ENCODE measurements at places on chromosomes 7 and 10.

DNA sequence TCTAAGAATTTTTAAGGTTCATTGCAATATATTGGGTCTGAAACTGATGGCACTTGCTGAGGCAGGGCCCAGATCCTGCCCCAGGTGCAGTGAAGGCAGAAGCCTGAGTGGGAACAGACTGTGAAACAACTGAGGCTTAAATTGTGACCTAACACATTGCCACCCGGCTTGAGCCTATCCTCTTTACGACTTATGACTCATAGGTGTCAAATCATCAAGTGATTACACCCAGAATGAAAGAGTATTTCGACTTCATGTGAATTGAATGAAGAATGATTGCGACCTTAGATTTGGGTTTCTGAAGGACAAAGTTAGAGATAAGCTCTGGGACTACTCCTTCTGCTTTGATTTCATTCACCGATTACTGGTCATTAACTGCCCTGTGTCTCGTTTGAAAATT lies 200.9 kb downstream of the CREB5 start:
- DNase-seq = no peak

DNA sequence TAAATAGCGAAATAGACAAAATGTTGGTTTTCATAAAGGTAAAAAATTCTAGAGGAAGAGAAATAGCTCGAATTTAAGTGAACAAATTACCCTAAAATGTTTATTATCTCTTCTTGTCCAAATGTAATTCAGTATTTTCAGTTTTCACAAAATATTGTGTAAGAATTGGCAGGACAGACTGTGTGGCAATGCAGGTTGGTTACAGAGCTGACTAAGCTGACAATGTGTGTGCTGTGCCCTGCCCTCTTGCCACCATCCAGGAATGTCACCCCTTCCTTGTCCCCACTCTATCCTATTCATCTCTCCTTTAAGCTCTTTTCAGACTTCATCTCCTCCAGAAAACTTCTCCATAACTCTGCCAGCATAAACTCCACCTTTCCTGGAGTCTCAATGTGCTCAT lies 46.1 kb downstream of the COL28A1 start:
- no peak for DNase-seq

- no peak for DNase-seq
These were observed 264.2 kb downstream of the HPSE2 start for GRCh38 chr10:98971464-98971863.

- no peak for DNase-seq
These were observed 74.9 kb upstream of the NRBF2 start for GRCh38 chr10:63058236-63058635.

- DNase-seq = no peak
These were observed 31.5 kb upstream of the SLC13A1 start for GRCh38 chr7:123231021-123232000.

- no peak for DNase-seq
These were observed 65.5 kb downstream of the RALA start for GRCh38 chr7:39688611-39689480.

- DNase-seq = no peak
These were observed 58.3 kb downstream of the SLC39A12 start for GRCh38 chr10:18010050-18010449.

DNA sequence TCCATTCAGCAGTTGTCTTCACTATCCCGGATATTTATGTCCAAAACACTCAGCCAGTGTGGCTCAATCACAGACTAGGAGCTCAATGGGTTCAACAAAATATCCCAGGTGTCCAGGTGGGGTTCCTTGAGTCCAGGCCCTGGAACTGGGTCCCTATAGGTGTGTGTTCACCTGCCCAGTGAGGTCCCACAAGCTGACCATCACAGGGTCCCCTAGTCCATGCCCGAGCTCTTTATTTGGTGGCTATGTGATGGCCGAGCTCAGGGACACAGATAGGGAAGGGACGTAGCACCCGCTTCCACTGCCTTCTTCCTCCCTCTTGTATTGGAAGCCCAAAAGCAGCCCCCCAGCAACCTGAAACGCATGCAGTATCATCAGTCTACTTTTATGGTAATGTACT lies 78.9 kb upstream of the DDC start:
- DNase-seq = no peak

Measured in CD4-positive, alpha-beta T cell treated with Interleukin-1 beta for 1 hour (primary cell).